T-cell (primary cell): ENCODE measurements at places on chromosomes 3 and 15.
A peak's percentile ranks its signal among the peaks of the same experiment; 100 is the strongest.

DNA sequence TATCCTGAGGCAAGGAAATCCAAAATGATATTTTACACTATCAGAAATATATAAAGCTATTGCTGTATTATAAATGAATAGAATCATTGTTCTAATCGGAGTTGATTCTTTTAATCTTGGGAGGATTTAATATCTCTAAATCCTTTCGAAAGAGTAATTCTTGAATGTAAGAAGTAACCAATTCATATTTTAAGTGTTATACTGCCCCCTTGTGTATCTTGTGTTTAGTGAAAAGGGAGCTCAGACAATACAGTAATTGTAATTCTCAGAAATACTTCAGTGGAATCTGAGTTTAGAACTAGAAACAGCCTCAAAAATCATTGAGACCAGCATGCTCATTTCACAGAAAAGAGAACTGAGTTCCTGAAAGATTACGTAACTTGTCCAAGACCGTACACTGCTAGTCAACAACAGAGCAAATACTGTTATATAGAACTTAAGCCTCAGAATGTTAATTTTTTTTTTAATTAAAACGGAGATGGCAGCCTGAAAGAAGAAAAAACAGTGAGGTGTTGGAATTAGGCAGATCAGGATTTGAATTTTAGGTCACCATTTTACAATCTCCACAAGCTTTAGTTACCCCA lies 42.9 kb downstream of the PLCH1 start:
- DNase-seq, result no peak

DNA sequence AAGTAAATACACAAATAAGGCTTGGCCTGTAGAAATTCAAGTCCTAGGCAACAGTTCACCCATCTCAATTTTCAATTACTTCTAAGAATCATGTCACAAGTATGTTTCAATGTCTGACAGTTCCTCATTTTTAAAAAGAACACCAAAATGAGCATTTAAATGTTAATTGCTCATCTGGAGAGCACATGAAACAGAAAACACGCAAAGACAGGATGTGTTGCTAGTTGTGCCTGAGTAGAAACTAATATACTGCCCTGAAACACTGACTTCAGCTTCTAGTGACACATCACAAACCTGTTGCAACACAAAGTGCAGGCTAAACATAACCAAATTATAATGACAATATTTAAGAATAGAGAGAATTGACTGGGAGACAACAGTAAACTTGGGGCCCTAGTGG lies 167.3 kb upstream of the THBS1 start:
- DNase-seq, result no peak

- DNase-seq, result no peak
Measured at GRCh38 chr15:91484141-91484540, 369.4 kb upstream of the SLCO3A1 start.

DNA sequence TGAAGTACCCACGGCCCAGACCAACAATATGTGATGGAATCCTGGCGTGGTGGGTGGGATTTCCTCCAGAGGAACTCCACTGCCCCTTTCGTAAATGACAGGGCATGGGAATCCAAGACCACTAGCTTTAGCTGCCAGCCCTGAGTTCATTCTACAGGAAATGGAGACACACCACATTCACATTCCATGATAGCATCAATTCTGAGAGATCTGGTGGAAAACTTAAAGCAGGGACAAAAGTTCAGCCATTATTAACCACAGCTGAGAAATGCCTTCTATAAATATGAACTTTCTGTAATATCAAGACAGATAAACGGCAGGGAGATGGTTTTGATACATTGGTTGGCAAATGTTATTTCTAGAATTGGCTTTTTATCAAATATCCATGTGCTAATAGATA lies 98.2 kb downstream of the FBN1 start:
- DNase-seq, result no peak

- no peak for DNase-seq
Measured at GRCh38 chr3:9452417-9452816, 55.0 kb downstream of the SETD5 start.

- DNase-seq, result no peak
Measured at GRCh38 chr15:101194546-101195125, 57.2 kb downstream of the CHSY1 start.

GRCh38 chr3:36318621-36319200 lies 61.6 kb upstream of the STAC start:
- DNase-seq, result no peak

GRCh38 chr3:38453075-38453912 lies at the start of gene ACVR2B:
Gene ACVR2B (plus strand): TSS chr3:38453890. CDS start chr3:38454323, 433 bp downstream.
- DNase-seq, result peak; percentile 33

GRCh38 chr3:160444411-160444810 lies 5.2 kb downstream of the TRIM59 start:
- no peak for DNase-seq

- no peak for DNase-seq
Measured at GRCh38 chr15:61742591-61742990, 317.7 kb downstream of the VPS13C start.

GRCh38 chr3:147816752-147817151 lies 407.6 kb downstream of the ZIC1 start:
- no peak for DNase-seq

- DNase-seq, result no peak
Measured at GRCh38 chr3:36097209-36097608, 283.1 kb upstream of the STAC start.

GRCh38 chr15:34861214-34861613 lies 65.9 kb upstream of the ACTC1 start:
- DNase-seq, result no peak

GRCh38 chr3:57784089-57784735 lies 28.1 kb downstream of the SLMAP start:
- DNase-seq, result no peak

- no peak for DNase-seq
Measured at GRCh38 chr15:75076277-75076676, 52.9 kb downstream of the PPCDC start.

- no peak for DNase-seq
Measured at GRCh38 chr3:158909870-158910269, 108.0 kb downstream of the MFSD1 start.

DNA sequence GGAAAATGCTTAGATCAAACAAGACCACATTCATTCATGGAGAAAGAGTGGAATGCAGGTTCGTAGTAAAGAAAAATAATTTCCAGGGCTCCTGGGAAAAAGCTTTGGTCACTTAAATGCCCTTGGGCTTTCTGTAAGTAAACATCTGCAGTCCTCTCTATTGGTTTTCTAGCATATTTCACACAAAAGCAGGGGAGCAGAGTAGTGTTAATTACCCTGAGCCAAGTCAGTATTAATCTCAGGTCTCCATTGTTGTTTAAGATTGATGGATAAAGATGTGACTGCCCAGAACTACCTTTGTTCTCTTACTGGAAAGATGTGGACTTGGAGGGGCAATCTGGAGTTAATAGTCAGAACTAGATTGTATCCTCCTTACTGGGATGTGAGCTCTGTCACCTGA lies 242.6 kb downstream of the PTPRG start:
- DNase-seq, result no peak

DNA sequence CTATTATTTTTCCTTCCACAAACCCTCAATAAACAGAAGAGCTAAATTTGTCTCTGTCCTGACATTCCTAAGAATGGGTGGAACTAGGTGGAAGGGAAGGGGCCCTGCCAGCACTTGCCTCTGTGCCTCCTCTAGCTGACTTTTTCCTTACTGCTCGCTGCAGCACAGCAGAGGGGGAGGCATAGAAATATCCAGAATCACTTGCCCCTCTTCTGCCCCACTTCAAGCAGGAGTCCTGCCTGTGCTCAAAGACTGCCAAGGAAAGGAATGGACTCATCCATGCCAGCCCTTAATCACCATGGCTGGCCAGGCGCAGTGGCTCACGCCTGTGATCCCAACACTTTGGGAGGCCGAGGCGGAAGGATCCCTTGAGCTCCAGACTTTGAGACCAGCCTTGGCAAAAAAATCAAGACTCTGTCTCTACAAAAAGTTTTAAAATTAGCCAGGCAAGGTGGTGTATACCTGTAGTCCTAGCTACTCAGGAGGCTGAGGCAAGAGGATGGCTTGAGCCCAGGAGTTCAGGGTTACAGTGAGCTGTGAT lies 51.8 kb downstream of the ADCY5 start:
- DNase-seq, result no peak

DNA sequence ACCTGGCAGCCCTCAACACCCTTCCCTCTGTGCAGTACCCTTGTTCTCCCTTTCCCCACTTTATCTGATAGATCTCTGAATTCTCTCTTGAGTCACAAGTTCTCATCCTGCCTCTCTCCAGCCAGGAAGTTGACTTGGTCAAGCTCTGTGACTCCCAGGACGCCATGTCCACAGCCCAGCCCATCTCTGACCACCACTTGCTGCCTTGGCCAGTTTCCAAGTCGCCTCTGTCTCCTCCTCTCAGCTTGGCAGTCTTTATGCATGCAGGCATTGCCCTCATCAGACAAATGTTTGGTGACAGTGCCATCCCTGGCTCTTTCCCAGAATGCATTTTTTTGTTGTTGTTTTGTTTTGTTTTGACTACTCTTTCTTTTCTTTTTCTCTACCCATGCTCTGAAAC lies 25.7 kb downstream of the ZNF35 start:
- DNase-seq, result no peak

DNA sequence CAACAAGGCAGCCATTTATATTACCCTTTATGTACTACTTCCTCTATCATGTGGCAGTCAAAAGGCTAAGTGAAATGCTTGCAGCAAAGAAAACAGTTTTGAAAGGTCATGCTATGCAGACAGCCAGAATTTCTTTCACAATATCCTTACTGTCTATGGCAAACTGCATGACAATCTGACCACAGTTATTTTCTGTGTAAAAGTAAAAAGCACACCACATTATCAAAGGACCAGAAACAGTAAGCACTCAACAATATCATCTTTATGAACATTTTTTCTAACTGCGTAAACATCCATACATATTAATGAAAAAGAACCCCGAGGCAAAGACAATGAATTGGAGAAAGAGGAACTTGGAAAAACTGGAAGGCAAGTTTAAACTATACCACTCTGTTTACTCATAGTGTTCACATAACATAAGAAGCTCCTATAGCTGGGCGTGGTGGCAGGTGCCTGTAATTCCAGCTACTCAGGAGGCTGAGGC lies 47.9 kb downstream of the PIK3CB start:
- DNase-seq, result no peak

GRCh38 chr3:78871048-78871447 lies 896.8 kb downstream of the ROBO1 start:
- DNase-seq, result no peak

GRCh38 chr3:52325686-52326085 lies 9.6 kb downstream of the DNAH1 start:
- DNase-seq, result no peak

DNA sequence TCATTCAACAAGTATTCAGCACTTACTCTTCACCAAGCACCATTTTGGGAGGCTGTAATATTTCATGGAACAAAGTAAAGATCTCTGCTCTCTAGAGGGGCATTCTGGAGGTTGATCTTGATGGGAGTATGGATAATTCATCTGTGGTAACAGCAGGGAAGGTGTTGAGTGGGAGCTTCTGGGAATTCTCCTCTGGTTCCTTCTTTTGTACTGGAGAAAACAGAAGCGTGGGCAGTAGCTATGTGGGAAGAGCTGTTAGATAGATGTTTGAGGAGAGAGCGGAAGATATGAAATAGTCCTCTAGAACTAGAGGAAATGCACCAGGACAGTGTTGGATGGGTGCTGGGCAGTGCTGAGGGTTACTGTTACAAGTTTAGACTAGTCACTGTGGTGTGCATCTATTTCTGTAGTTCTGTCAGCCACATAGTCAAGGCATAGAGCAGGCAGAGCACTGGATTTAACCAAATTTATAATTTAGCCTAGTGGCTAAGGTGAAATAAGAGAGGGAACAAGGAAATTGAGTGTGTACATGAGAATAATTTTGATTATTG lies 9.6 kb downstream of the NMD3 start:
- DNase-seq, result no peak
